ENCODE measurements at places on chromosomes 11 and 22.

- DNase-seq: no peak
These were observed 38.1 kb downstream of the GNB1L start for GRCh38 chr22:19816372-19817119.

DNA sequence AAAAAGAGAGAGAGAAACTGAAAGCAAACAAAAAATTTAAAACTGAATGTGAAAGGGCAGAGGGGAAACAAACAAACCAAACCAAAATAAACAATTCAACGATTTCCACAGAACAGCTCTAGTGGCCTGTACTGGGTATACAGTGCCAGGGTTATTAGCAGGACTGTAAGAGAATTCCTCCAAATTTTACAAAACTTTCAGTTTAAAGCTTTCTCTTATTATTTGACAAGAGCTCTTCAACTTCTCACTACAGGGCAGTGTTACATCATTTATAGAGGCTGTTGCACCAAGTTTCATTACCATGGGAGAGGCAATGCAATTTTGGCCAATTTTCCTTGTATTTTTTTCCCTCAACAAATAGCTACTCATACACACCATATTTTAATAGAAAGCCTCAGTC lies 44.3 kb upstream of the CLPB start:
- DNase-seq: no peak

DNA sequence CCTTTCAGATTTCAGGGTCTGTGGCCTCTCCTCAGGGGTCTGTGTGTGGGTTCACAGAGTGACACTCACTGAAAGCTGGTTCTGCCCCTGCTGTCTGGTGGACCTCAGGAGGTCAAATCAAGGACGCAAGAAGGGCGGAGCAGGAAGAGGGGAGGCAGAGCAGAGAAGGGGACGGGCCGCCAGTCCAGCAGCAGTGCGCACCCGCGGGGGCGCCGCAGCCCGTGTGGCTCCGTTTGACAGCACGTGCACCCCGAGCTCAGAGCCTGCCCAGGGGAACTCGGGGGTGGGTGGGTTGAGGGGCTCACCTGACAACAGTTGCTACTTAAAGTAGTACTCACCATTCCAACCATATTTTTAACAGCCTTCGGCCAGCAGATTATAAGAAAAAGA lies 71.4 kb upstream of the PITPNB start:
- DNase-seq: no peak

DNA sequence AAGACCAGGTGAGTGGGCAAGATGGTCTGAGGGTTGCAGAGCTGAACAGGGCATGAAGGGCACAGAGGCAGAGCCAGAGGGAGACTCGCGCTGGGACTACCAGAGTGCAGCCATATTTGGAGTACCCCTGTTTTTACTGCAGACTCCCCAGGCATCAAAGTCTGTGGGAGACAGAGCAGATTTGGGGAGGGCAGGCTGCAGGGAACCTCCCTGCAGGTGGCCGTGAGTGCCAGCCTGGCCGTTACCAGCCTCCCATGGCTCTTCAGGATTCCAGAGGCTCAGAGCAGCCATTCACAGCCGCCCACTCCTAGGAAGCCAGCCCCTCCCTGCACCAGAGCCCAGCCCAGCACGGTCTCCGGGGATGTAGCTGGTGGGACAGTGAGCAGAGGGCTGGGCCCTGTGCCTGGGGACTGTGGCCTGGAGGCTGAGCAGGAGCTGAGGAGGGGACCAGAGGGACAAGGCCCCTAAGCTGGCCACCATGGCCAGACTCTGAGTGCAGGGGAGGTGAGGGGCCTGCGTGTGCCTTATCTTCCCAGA lies at the start of gene SEPTIN3:
TSS of gene SEPTIN3 (plus strand) at position 334 of the 537 bp plus-strand sequence. CDS start 2,050 bp downstream, outside the sequence.
- no peak for DNase-seq

- no peak for DNase-seq
These were observed 328.3 kb downstream of the TBC1D22A start for GRCh38 chr22:47090591-47091245.

GRCh38 chr11:21927628-21928027 lies 265.3 kb upstream of the ANO5 start:
- DNase-seq: no peak

- no peak for DNase-seq
These were observed 67.4 kb downstream of the BRD1 start for GRCh38 chr22:49760280-49760629.

DNA sequence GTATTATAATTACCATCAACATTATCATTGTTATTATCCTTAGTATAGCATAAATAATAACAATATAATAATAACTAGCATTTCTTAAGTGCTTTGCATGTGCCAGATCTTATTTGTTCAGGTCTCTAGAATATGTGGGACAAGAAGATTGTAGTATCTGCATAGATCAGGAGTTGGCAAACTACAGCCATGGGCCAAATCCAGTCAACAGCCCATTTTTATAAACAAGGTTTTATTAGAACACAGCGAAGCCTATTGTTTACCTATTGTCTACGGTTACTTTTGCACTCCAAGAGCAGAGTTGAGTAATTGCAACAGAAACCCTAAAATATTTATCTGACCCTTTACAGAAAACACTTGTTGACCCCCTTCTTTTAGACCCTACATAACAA lies 81.4 kb downstream of the SLC1A2 start:
- no peak for DNase-seq

GRCh38 chr11:117045196-117045595 lies 53.0 kb downstream of the SIK3 start:
- DNase-seq: no peak

GRCh38 chr22:25546242-25546641 lies 18.2 kb upstream of the GRK3 start:
- DNase-seq: no peak

GRCh38 chr22:37681001-37681424 lies 5.1 kb upstream of the NOL12 start:
- DNase-seq: no peak

- DNase-seq: no peak
These were observed 49.9 kb upstream of the THY1 start for GRCh38 chr11:119472856-119473222.

DNA sequence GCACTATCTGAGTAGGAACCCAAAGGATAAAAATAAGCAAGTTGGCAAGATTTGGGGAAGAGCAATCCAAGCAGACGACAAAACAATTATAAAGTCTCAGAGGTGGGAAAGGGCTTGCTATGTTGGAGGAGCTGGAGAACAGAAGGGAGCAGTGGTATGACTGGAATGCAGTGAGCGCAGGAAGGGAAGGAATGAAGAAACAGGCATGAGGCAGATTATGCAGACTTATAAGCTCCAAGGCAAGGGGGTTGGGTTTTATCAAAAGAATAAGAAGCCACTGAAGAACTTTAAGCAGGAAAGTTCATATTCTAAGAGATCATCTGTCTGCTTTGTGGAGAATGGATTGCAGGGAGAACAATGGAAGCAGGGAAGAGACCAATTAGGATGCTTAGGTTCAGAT lies 31.7 kb downstream of the PGM2L1 start:
- no peak for DNase-seq

GRCh38 chr11:64608046-64608445 lies 17.0 kb downstream of the SLC22A12 start:
- DNase-seq: no peak

DNA sequence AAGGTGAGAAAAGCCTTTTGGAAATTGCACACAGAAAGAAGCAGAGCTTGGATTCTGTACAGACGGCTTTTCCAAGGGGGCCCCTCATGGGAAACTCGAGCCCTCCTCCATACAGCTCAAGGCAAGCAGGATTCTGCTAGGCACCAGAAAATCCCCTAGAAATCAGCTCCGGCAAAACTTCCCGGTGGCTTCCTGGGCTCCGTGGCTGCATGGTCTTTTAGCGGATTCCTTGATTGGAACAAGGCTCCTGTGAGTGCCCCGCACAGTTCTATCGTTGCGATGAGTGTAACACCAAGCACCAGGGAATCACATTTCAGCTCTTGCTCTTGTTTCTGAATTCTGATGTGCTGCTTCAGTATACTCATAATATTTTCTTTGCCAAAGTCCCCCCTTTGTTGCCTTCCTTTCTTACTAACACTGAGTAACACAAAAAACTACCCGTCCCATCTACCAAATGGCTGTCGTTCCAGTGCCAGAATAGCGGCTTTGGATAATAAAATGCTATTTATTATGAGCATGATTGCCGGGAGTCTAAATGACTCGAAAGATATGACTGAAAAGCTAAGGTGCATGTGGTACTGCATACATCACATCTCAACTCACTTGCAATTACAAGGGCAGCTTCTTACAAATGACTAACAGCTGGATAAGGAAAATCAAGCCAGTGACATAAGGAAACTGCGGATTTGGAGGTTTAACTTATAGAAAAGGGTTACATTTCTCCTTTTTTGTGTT lies 494.1 kb downstream of the DLG2 start:
- no peak for DNase-seq

DNA sequence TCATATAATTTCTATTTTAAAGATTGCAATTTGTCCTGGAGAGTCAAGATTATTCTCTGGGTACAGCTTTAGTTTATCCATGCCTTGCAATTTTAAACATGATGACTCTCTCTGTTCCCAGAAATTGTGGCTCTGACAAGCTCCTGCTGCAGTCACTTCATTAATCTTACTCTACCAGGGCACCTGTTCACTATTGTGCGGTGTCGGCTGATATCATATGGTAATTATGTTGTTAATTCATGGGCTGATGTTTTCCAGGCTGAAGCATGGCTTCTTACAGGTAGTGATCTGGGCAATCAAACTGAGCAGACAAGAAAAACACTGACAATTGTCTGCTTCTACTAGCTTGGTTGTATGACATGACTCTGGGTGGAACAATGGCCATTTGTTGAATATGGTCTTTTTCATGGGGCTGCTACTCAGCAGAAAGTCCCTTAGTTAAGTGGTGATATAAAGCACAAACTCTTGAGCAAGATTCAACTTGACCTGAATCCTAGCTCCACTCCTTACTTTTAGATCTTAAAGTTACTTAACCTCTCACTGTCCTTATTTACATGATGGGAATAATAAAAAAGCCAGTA lies 230.7 kb downstream of the FAT3 start:
- no peak for DNase-seq

DNA sequence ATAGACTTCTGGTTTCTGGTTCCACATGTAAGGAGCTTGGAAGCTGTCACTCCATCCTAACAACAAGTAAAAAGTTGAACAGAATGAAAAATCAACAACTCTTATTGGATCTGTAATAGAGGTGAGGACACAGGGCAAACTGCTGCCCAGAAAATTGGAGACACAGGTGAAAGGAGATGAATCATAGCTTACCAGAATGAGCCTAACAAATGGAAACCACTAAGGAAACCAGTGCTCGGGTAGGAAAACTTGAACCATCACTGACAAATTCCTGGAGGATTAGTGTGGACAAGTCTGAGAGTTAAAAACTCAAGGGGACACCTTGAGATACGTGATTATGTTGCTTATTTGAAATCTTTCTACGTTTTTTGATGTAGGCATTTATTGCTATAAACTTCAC lies 52.1 kb downstream of the GDPD4 start:
- DNase-seq: no peak

DNA sequence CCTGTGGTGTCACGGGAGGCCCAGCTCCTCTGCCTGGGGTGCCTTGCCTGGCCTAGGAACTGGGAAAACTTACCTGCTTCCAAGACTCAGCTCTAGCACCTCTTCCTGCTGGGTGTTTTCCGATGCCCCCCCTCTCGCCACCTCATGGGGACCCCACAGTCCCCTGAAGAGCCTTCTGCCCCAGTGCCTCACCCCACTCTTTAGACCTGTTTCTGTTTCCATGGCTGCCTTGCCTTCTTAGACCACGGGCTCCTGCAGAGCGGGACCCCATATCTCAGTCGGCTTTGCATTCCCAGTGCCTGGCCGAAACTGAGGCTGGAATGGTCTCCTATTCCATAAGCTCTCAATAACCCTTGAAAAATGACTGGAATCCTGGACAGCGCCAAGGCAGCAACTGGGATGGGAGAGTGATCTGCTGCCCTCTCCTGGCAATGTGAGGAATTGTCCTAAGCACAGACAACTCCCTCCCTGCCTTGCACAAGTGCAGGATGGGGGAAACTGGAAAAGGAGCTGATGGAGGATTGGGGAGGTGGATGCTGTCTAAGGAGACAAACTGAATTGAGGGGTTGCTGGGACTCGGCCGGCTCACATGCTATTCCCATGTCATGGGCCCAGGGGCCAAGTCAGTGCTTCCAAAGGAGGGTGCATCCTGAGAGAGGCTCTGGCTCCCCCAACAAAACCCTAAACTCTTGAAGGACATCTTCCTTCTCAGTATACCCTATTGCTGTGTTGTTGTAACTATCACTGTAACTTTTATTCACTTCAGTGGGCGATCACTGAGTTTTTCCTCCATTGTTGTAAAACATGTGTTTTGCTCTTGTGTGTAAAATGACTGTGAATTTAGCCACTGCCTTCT lies 26.6 kb upstream of the IL17RA start:
- DNase-seq: no peak

DNA sequence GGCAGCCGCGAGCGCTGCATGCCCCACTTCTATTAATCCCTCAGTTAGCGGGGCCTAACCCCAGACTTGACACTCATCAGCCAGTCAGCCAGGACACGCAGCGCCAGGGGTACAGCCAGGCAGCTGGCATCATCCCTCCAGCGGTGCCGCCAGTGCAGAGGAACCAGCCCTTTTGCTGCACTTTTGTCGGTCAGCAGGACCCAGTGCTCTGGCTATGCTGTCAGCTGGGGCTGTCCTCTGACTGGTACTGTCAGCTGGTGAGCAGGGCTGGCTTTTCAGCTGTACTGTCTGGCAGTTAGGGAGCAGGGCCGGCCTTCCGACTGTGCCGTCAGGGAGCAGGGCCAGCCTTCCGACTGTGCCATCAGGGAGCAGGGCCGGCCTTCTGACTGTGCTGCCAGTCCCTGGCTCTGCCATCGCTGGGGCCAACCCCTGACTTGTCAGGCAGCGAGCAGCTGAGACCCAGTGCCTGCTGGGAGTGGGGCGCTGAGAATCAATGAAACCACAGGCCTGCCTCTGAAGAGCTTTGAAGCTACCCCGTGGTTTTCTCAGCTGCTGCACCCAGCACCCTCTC lies 115.4 kb downstream of the KIAA1671 start:
- no peak for DNase-seq

DNA sequence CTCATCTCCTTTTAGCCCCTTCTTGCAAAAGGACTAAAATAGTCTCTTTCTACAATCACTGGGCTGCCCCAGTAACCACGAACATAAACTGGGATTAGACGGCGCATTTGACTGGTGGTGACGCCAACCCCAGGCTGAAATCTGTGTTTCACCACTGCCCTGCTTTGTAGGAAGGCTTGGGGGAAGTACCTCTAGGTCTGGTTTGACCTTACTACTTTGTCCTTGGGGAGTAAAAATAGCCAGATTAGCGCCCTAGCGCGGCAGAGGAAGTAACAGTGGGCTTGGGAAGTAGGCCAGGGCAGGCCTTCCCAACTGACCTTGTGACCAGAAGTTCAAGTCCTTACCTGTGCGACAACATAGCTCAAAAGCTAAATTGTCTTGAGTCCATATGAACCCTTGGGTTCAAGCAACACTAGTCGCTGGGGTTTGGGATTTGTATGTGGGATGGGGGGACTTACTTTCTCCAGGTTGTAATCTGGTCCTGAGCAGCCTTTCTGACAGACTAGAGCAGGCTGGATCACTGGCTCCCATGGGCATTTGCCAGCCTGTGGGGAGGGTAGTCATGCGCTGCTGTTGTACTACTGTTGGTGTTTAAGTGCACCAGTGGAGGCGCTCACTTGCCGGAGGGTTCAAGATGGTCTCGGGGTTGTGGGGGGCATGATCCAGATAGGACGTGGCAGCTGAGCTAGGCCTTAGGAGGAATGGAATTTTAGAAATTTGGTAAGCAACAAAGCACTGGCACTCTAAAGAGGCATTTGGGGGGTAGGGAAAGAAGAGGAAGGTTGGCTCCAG lies 953 bp upstream of the PACS1 start:
- no peak for DNase-seq

- no peak for DNase-seq
These were observed 4.8 kb downstream of the GVQW3 start for GRCh38 chr11:76385903-76386302.

Measured in NCI-H187 (cell line).